Activated CD8-positive, alpha-beta T cell treated with anti-CD3 and anti-CD28 coated beads for 36 hours (primary cell): ENCODE measurements at places on chromosomes 3 and 15. TPM values are rescaled to one million over a fixed set of nuclear protein-coding genes. Genes with fewer than 3 reads are reported as not detected.

DNA sequence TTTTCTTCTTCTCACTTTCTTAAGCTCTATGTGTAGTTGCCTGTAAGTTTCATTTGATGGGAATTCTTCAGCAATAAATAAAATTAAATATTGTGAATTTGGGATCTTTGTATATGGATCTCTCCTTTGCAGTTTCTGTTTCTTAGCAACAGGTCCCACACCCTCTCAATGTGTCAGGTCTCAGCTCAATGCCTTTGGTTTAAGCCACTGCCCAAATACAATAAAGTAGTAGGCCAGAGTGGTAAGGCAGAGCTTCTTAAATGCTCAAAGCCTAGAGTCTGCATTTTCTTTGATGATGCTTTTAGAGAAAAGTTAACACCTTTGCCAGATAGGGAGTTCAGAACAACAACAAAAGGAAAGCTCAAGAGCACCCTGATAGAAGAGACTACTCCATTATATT, 343.7 kb downstream of the NSUN3 start:
- H3K4me1 ChIP-seq = no peaks in the 10 kb centered on the region
- no peak for DNase-seq
- no peaks in the 10 kb centered on the region for H3K36me3 ChIP-seq
- H3K27ac ChIP-seq = no peak overlapping the region

GRCh38 chr15:63905558-63906265, 72.0 kb upstream of the HERC1 start:
- no peak overlapping the region for H3K4me3 ChIP-seq
- H3K27ac ChIP-seq = peak overlapping the region; percentile 69
- DNase-seq = no peak
- no peaks in the 10 kb centered on the region for H3K27me3 ChIP-seq

GRCh38 chr15:40217166-40217824, 21.6 kb upstream of the PAK6 start:
- H3K4me3 ChIP-seq = no peak overlapping the region
- no peak overlapping the region for H3K27ac ChIP-seq
- DNase-seq = peak; percentile 52
- no peaks in the 10 kb centered on the region for H3K27me3 ChIP-seq
- no peaks in the 10 kb centered on the region for H3K4me1 ChIP-seq
- H3K36me3 ChIP-seq = peaks cover 52% of the 10 kb centered on the region

DNA sequence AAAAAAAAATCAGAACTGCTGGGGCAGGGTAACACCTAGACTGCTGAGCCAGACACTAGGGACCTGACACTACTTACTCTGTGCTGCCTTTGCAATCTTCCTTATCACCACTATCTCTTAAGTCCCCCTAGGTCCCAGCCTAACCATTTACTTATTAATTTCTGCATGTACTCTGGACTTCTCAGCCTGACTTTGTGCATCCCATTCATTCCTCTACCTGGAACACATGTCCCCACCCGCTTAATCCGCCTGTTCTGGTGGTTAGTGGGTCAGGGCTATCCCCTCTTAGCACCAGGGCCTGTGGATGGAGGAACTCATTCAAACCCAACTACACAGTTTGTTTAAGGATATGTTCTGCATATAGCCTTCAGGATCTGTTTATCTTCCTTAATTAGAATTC, 5.0 kb upstream of the CACNA1D start:
- peaks cover 3% of the 10 kb centered on the region for H3K4me1 ChIP-seq
- H3K27me3 ChIP-seq = peaks cover 26% of the 10 kb centered on the region
- H3K36me3 ChIP-seq = no peaks in the 10 kb centered on the region
- DNase-seq = no peak
- no peak overlapping the region for H3K27ac ChIP-seq

DNA sequence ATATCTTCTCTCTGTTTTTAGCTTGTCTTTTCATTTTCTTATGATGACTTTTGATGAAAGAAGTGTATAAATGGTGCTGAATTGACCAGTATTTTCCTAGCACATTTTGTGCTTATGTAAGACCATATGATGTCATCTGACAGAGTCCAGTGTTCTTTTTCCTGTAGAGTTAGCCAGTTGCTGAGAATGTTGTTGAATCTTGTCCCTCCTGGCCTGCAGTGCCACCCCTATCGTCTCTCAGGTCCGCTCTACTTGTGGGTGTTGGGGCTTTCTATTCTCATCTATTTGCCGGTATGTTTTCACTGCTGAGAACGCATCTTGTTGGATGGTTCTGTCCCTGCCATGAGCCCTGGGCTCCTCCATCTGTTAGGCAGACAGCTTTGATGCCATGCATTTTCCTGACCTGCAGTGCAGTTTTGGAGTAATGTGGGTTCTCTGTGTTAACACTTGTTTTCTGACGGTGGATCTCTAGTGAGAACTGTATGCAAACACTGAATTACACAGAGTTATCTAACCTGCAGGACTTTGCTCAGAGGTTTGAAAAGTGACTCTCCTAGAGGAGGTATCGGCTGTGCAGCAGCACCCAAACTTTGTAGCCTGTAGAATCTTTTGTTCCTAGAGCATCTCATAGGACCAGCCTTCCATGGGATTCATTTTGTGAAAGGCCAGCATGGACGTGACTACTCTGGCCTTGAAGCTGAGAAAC, 44.6 kb downstream of the SLC6A20 start:
- no peak overlapping the region for H3K4me3 ChIP-seq
- no peaks in the 10 kb centered on the region for H3K27me3 ChIP-seq
- DNase-seq = no peak
- peaks cover 6% of the 10 kb centered on the region for H3K36me3 ChIP-seq
- H3K4me1 ChIP-seq = no peaks in the 10 kb centered on the region

GRCh38 chr15:74768099-74768770, 13.6 kb upstream of the CSK start:
- peaks cover 2% of the 10 kb centered on the region for H3K27me3 ChIP-seq
- H3K36me3 ChIP-seq = no peaks in the 10 kb centered on the region
- no peak for DNase-seq
- peak overlapping the region; percentile 19 for H3K4me3 ChIP-seq
- H3K27ac ChIP-seq = peak overlapping the region; percentile 44
- peaks cover 18% of the 10 kb centered on the region for H3K4me1 ChIP-seq

DNA sequence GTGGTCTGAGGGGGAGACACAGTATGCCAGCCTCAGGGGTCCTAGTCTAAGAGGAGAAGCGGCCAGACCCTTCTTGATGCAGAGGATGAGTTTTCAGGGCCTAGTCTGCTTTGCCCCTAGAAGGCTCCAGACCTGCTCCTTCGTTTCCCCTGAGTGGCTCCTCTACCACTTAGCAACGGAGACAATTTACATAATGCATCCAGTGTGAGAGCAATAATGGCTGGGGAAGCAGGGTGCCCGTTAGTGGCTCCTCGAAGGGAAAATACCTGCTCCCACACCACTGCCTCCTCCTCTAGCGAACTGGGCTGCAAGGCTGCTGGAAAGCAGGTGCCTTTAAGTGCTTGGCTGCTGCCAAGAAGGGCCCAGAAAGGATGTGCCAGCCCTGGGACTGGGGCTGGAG, 38.9 kb downstream of the CACNA2D2 start:
- no peak for DNase-seq
- H3K27me3 ChIP-seq = no peaks in the 10 kb centered on the region
- H3K27ac ChIP-seq = no peak overlapping the region
- H3K36me3 ChIP-seq = no peaks in the 10 kb centered on the region
- no peak overlapping the region for H3K4me3 ChIP-seq
- no peaks in the 10 kb centered on the region for H3K4me1 ChIP-seq

DNA sequence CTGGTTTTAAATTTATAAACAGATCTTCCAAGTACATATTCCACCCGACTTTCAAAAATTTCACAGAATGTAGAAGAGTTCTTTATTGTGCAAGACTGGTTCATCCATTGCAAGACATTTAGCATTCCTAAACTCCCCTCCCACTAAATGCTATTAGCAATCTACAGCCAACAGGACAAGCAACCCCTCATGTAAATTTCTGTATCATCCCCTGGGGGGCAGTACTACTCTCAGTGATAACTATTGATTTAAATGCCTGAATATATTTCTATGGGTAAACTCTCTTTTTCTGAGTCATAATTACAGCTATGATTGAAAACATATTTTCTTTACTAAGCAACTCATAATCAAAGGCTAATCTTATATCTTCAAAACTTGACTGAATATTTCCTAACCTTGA, 10.7 kb upstream of the SLC15A2 start:
- no peak overlapping the region for H3K27ac ChIP-seq
- H3K36me3 ChIP-seq = peaks cover 2% of the 10 kb centered on the region
- H3K4me1 ChIP-seq = no peaks in the 10 kb centered on the region
- peak; percentile 5 for DNase-seq
- H3K4me3 ChIP-seq = no peak overlapping the region

GRCh38 chr15:68592544-68592943, 13.8 kb downstream of the CORO2B start:
- H3K27me3 ChIP-seq = peaks cover 7% of the 10 kb centered on the region
- no peak overlapping the region for H3K4me3 ChIP-seq
- H3K36me3 ChIP-seq = no peaks in the 10 kb centered on the region
- no peak overlapping the region for H3K27ac ChIP-seq

- DNase-seq = no peak
- peaks cover 40% of the 10 kb centered on the region for H3K4me1 ChIP-seq
- H3K36me3 ChIP-seq = peaks cover 20% of the 10 kb centered on the region
- no peaks in the 10 kb centered on the region for H3K27me3 ChIP-seq
- H3K27ac ChIP-seq = no peak overlapping the region
Observed at GRCh38 chr3:60056404-60056803, 1006.6 kb upstream of the CFAP20DC start.

DNA sequence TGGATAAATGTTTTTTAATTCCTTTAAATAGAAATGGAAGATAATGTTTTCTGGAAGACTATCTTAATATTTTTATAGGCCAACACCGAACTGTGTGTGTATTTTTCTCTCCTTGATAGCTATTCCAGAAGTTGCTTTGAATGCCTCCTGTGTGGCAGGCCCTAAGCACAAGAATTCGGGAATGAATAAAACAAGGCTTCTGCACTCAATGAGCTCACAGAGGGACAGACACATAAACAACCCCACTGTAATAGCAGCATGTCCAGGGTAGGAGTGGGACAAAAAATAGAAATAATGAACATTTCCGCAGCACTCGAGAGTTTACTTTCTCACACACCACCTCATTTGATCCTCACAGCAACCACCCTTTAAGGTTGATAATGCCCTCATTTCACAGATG, 18.0 kb downstream of the SRGAP3 start:
- no peaks in the 10 kb centered on the region for H3K36me3 ChIP-seq
- H3K27me3 ChIP-seq = no peaks in the 10 kb centered on the region
- no peak overlapping the region for H3K4me3 ChIP-seq
- no peak for DNase-seq
- no peaks in the 10 kb centered on the region for H3K4me1 ChIP-seq
- no peak overlapping the region for H3K27ac ChIP-seq

- H3K4me1 ChIP-seq = no peaks in the 10 kb centered on the region
- H3K36me3 ChIP-seq = no peaks in the 10 kb centered on the region
- no peak overlapping the region for H3K4me3 ChIP-seq
- H3K27ac ChIP-seq = no peak overlapping the region
Observed at GRCh38 chr15:31294067-31294466, 32.6 kb upstream of the KLF13 start.

- peaks cover 3% of the 10 kb centered on the region for H3K27me3 ChIP-seq
- H3K4me1 ChIP-seq = no peaks in the 10 kb centered on the region
- H3K4me3 ChIP-seq = no peak overlapping the region
- no peak overlapping the region for H3K27ac ChIP-seq
Observed at GRCh38 chr3:99699841-99700240, 61.4 kb downstream of the COL8A1 start.

DNA sequence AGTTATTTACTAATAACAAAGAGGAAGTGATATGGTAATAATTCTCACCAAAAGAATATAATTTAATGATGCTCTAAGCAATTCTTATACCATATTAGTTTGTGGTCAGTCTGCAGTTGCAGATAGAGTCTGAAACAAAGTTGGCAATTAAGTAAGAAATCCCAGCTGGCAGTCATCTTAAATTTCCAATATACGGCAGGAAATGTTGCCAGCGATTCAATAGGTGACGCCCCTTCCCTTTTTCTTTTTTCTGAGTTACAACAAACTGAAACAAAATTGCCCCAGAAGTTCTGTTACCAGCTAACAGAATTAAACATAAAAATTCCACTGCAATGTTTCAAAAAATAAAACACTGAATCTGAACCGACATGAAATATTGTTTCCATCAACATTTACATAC, 26.7 kb downstream of the LRRFIP2 start:
- H3K4me3 ChIP-seq = no peak overlapping the region
- H3K27ac ChIP-seq = no peak overlapping the region
- H3K36me3 ChIP-seq = peaks cover 23% of the 10 kb centered on the region
- no peaks in the 10 kb centered on the region for H3K27me3 ChIP-seq

DNA sequence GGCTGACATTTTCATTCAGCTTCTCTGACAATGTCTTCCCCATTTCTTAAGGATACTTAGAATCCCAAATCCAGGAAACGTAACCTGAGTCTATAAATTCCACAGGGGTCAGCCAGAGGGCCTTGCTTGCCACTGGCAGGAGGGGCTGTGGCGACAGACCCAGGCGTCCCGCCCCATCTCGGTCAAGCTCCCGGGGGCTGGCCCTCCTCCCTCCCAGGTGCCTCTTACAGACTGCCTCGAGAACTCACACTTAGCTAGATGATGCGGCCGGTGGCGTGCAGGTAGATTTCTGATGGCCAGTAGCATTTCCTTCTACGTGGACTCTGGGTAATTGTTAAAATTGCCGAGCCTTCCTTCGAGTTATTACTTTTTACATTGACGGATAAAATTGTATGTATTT, 172.5 kb downstream of the NSMCE3 start:
- DNase-seq = no peak
- no peaks in the 10 kb centered on the region for H3K27me3 ChIP-seq
- H3K27ac ChIP-seq = no peak overlapping the region
- peaks cover 8% of the 10 kb centered on the region for H3K36me3 ChIP-seq

DNA sequence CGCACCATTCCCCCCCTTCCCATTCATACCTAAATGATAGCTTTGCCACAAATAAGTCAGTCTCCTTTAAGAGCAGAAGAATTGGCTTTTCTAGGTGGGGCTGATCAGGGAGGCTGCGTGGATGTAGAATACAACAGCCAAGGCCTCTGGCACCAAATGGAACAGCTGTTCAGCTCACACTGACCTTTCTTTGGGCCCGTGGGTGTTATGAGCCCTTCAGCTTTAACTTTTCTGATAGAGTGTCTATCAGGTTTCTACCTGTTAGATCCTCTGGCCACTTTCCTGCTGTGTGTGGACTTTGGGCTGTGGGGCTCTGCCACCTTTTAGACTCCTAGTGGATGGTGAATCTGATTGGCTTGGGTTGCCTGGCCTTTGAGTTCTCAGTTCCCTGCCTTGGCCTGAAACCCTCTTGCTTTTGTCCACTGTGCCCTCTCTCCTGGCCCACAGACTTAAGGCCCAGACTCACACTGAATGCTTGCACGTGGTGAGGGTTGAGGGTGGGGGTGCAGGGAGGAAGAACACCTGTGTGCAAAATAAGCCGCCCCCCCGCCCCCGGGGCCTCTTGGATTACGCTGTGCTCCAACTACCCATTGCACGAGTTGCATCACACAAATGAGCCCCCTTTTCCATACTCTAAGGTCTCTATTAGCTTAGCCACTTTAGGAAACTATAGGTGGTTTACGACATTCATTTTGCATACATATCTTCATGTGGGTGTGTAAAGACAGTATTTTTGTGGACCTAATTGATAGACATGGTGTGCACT, 1.3 kb upstream of the RFX7 start:
- peak overlapping the region; percentile 89 for H3K27ac ChIP-seq
- DNase-seq = peak; percentile 83
- peaks cover 9% of the 10 kb centered on the region for H3K36me3 ChIP-seq
- peak overlapping the region; percentile 92 for H3K4me3 ChIP-seq

NR2E3 gene
- not detected for total RNA-seq

SMAD6 gene
- total RNA-seq = 0.41 TPM

LRRN1 gene
- total RNA-seq = 1.3 TPM

IL17RD gene
- total RNA-seq = not detected
